ENCODE measurements at places on chromosomes 12 and 14. TPM values are rescaled to one million over a fixed set of nuclear protein-coding genes. Genes with fewer than 3 reads are reported as not detected.

GPRC5A gene
- 25.7 TPM for total RNA-seq

AKAP3 gene
- total RNA-seq = 1.1 TPM

DIO2 gene
- 240 TPM for total RNA-seq

SLC8A3 gene
- total RNA-seq = not detected

IAPP gene
- total RNA-seq = not detected

FOXG1 gene
- not detected for total RNA-seq

SLC6A13 gene
- total RNA-seq = not detected

GPR65 gene
- not detected for total RNA-seq

RIMKLB gene
- total RNA-seq = 26.5 TPM

SDR9C7 gene
- not detected for total RNA-seq

ANO6 gene
- 65.5 TPM for total RNA-seq

DRAM1 gene
- total RNA-seq = 18.2 TPM

PTPRQ gene
- 0.35 TPM for total RNA-seq

ZBTB1 gene
- total RNA-seq = 62.9 TPM

BHLHE41 gene
- 1.1 TPM for total RNA-seq

AMDHD1 gene
- total RNA-seq = not detected

SDR39U1 gene
- 54.6 TPM for total RNA-seq

SLC38A4 gene
- 11.4 TPM for total RNA-seq

FAIM2 gene
- 1.5 TPM for total RNA-seq

C14orf39 gene
- total RNA-seq = 1.4 TPM

Measured in osteocyte (in vitro differentiated cells).